Type B pancreatic cell (in vitro differentiated cells): ENCODE measurements at places on chromosomes 11 and 22. TPM values are rescaled to one million over a fixed set of nuclear protein-coding genes. Genes with fewer than 3 reads are reported as not detected.

SHANK3 gene
- total RNA-seq: 6.8 and 13.1 TPM in 2 replicates

BDNF gene
- total RNA-seq: 3.6 and 5.5 TPM in 2 replicates

RBMXL2 gene
- total RNA-seq: not detected in 2 replicates

GGT5 gene
- 0.14 and 0.80 TPM in 2 replicates for total RNA-seq

GRIA4 gene
- total RNA-seq: 26.7 and 58.5 TPM in 2 replicates

DNA sequence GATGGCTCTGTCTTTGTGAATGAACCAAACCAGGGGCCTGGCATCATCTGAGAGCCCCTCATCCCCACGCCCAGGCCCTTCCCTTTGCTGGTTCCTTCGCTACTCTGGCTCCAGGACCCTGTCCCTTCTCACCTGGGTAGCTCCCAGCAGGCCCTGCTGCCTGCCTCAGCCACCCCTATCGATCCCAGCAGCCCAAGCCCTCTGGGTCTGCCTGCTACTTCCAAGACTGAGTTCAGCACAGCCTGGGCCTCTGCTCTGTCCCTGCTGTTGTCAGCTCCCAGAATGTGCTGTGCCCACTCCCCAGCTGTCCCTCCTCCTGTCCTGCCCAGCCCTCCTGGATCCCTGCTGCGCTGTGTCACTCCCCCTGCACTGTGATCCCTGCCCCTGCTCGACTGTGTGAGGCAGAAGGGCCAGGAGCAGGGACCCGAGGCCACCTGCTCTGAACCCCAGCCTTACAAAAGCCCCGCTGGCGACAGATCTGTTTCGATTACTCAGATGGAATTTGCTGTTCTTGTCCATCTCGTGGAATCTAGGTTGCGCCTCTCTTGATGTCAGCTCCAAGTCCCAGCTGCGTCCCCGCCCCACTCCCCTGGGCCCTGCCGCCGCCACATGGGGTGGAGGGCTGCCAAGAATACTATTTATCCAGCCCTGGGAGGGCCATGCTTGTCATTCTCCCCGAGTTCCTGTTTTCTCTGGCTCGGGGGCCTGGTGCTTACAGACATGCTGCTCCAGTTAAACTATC, 13.0 kb downstream of the MRPL21 start:
- peaks cover 9% of the 10 kb centered on the region for H3K36me3 ChIP-seq
- H3K4me1 ChIP-seq: peaks cover 6% of the 10 kb centered on the region
- H3K27me3 ChIP-seq: no peaks in the 10 kb centered on the region
- DNase-seq: no peak
- H3K27ac ChIP-seq: peak overlapping the region; percentile 76

GRCh38 chr11:121032546-121032945, 8.6 kb downstream of the TBCEL start:
- H3K36me3 ChIP-seq: peaks cover 6% of the 10 kb centered on the region
- no peak overlapping the region for H3K4me3 ChIP-seq
- DNase-seq: no peak
- H3K27ac ChIP-seq: no peak overlapping the region
- H3K4me1 ChIP-seq: peaks cover 26% of the 10 kb centered on the region

GRCh38 chr11:91639359-91639758, 585.3 kb upstream of the FAT3 start:
- no peak for DNase-seq
- H3K4me1 ChIP-seq: peaks cover 5% of the 10 kb centered on the region
- no peaks in the 10 kb centered on the region for H3K27me3 ChIP-seq
- no peak overlapping the region for H3K27ac ChIP-seq

GRCh38 chr11:95725196-95725595, 64.4 kb downstream of the FAM76B start:
- no peak overlapping the region for H3K4me3 ChIP-seq
- no peak overlapping the region for H3K27ac ChIP-seq
- no peaks in the 10 kb centered on the region for H3K27me3 ChIP-seq
- H3K4me1 ChIP-seq: no peaks in the 10 kb centered on the region
- no peak for DNase-seq
- no peaks in the 10 kb centered on the region for H3K36me3 ChIP-seq

DNA sequence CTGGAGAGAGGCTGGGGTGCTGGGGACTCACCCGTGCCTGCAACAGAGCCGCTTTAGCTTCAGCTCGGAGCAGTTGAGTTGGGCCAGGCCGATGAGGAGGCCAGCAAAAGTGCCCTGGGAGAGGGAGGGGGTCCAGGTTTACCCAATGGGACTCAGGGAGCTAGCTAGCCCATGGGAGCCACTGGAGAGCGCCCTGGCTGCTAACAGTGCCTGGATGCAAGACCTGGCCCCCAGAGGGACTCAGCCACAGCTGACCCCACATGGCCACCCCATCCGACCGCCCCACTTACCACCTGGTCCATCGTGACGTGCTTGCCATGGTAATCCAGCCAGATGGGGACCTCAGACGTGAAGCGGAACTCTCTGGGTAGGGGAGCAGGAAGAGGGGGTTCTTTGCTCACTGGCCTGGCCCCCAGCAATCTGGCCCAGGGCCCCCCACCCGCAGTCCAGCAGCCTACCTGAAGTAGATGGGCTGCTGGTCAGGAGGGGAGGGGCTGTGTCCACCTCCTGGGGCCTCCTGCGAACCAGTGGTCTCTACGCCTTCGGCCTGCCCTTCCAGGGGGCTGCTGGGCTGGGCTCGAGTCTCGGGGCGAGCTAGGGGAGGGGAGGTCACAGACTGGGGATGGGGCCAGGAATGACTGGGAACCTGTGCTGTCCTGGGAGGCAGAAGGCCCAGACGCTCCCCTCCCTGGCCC, 19.1 kb upstream of the EHD1 start:
- no peak for DNase-seq
- H3K4me3 ChIP-seq: no peak overlapping the region
- H3K27ac ChIP-seq: no peak overlapping the region
- no peaks in the 10 kb centered on the region for H3K27me3 ChIP-seq
- H3K4me1 ChIP-seq: peaks cover 7% of the 10 kb centered on the region

- H3K27me3 ChIP-seq: no peaks in the 10 kb centered on the region
- H3K4me3 ChIP-seq: no peak overlapping the region
- DNase-seq: peak; percentile 83
- no peak overlapping the region for H3K27ac ChIP-seq
Observed at GRCh38 chr11:95705485-95706124, 84.0 kb downstream of the FAM76B start.

DNA sequence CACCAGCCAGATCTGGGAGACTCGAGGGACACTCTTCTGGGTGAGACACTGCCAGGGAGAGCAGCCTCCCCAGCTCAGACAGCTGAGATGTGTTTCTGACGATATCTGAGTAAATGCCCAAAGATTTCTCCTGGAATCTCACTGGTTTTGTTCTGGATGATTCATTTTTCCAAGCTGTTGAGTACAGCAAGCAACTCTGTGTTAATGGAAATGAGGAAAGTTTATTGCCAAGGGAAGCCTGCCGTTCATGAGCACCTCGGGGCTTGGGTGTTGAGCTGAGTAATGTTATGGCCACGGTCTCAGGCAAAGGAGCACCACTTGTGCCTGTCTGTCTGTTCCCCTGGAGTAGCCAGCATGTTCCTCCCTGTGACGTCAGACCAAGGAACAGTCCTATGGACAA, 1132.4 kb downstream of the BRD1 start:
- no peak for DNase-seq
- no peak overlapping the region for H3K27ac ChIP-seq
- H3K4me1 ChIP-seq: peaks cover 4% of the 10 kb centered on the region
- H3K4me3 ChIP-seq: no peak overlapping the region
